Brain pericyte (primary cell): ENCODE measurements at places on chromosomes 16 and 17.

GRCh38 chr17:75289832-75290337, 652 bp upstream of the SLC25A19 start:
- no peak for DNase-seq

DNA sequence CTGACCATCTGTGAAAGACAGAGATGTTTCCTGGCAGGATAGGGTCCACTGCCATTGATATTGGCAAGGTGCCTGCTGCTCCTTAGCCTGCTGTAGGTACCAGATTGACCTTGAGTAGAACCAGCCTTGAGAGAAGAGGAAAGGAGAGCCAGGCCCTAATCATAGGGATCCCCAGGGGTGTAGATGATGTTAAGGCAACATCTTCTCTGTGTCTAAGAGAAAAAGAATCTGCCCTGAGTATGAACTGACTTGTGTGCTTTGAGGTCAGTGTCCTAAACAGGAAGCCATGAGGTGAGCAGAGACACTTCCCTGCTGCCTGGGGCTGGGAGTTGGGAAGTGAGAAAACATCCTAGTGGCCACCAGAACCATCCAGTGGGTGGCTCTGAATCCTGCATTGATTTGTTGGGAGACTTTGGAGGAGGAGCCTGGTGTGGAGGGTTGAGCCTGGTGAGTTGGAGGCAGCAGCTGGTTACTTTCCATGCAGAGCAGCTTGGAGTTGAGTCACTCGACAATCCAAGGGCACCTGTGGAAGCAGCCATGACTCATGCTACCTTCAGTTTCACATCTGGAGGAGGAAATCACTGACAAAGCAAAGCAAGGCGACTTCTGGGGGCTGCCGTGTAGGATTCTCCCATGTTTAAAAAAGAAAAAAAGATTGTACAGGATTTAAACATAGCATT, 47.8 kb downstream of the BMERB1 start:
- peak; percentile 72 for DNase-seq

DNA sequence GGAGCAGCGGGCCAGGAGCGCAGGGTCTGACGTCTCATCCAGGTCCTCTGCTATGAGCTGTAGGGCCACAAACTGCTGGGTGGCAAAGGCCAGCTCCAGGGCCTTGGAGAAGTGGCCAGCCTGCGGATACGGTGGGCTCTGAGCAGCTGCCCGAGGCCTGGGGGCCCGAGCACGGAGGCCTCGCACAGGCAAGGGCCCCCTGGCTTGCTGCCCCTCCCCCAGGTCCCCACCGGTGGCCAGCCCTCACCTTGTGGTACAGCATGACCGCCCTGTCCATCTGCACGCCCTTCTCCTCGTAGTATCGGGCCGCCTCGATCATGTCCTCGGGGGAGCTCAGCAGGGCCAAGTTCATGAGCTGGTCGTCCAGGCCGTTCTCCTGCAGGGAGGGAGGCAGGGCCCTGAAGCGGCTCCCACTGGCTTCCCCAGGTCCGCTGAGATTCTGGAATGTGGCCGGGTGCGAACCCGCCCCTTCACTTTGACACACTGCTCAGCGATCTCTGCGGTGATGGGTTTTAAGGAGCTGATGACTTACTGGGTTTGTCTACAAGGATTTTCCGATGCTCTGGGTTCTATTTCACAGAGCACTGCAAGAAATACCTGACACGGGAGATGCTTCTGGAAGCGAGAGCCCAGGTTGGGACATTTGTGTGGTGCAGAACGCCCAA, 9.8 kb upstream of the TMEM204 start:
- no peak for DNase-seq

DNA sequence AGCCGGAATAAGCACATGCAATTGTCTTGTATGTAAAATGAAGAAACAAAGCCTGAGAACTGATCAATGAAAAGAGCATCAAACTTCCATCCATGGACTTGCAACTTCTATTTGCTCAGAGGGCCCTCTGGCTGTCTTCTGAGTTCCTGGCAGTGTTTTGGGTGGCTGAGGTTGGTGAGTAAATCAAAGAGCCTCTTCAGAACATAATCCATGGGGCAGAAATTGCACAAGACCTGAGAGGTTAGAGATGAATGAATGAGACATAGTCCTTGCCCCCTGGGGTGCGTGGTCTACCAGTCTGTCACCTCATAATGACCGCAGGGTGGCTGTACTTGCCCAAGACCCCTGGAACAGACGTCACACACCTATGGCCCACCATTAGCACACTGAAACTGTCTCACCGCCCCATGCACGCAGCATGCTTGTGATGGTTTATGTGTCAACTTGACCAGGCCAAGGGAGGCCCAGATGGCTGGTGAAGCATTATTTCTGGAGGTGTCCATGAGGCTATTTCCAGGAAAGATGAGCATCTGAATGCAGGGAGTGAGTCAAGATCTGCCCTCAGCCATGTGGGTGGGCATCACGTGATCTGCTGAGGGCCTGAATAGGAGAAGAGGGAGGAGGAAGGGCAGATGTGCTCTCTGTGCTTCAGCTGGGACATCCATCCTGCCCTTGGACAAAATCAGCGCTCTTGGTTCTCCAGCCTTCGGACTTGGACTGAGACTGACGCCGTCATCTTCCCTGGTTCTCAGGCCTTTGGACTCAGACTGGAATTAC, 8.3 kb downstream of the PIK3R6 start:
- no peak for DNase-seq

DNA sequence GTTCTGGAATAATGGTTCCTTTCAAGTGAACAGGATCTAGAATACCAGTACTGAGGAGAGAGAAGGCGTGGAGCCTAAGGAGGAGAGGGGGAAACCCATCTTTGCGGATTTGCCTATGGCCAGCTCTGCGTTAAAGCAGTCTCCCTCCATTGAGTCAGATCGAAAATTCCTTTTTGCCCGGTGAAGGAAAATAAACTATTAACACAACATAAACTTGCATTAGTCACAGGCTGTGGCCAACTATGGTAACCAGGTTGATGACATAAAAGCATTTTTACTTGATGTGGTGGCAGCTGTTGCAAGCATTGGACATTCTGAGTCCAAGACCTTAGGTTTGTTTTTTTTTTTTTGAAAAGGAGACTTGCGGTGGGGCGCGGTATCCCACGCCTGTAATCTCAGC, 8.9 kb downstream of the LDAF1 start:
- DNase-seq, result no peak

GRCh38 chr17:47956791-47957590, 692 bp downstream of the PRR15L start:
- DNase-seq, result no peak

GRCh38 chr16:88354229-88355092, 28.3 kb upstream of the ZNF469 start:
- DNase-seq, result no peak

- DNase-seq, result no peak
Observed at GRCh38 chr16:54280751-54281150, 5.8 kb downstream of the IRX3 start.

GRCh38 chr17:83137523-83137922, 58.1 kb downstream of the METRNL start:
- no peak for DNase-seq

GRCh38 chr16:89039756-89040155, 53.9 kb upstream of the ACSF3 start:
- DNase-seq, result no peak

DNA sequence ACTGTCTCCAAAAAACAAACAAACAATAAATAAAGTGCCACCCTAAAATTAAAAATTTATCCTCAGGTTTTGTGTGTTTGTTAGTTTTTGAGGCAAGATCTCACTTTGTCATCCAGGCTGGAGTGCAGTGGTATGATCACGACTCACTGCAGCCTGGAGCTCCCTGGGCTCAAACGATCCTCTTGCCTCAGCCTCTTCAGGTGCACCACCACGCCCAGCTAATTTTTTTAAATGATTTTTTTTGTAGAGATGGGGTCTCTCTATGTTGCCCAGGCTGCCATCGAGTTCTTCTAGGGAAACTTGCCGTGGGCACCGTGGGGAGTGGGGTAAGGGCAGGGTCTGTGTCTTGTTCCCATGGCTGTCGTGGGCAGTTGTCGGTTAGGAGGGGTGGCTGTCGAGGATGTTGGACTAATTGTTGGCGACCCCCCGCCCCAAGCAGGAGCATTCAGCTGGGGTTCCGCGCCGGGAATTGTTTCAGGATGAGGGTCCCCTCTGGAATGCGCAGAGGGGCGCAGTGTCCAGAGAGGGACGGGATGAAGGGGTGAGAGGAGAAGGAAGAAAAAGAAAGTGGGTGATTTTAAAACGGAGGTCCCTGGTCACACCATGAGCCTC, 1.1 kb upstream of the RNF213 start:
- DNase-seq, result no peak

- DNase-seq, result no peak
Observed at GRCh38 chr17:43772877-43773648, 5.7 kb downstream of the DUSP3 start.

DNA sequence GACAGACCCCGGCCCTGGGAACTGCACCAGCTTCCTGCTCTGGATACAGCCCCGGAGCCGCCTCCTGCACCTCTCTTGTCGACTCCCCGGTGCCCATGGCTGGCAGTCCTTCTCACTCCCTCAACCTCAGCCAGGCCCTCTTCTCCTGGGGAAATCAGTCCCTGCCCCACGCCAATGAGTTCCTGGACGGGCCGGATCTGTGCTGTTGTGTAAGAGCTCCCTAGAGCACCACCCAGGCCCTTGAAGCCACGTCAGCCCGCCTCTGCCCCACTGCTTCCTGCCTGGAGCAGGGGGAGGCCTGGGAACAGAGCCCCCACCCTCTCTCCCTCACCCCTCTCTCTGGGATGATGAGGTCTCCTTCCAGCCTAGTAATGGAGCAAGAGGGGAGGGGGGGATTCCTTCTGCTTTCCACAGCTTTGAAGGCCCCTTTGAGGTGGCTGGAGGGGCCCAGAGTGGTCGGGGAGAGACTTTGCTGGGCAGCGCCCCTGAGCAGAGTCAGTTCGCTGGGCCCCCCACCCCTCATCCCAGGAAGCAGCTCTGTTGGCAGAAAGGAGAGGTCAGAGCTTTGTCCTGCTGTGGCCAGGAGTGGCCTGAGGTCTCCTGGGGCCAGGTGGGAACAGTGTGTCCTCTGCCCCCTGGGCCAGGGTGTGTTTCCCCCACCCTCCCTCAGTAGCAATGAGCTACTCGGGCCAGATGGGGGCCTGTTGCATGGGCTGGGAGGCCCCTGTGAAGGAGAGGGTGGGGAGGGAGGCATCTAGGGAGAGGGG, 3.8 kb downstream of the PRR29 start:
- DNase-seq, result no peak

DNA sequence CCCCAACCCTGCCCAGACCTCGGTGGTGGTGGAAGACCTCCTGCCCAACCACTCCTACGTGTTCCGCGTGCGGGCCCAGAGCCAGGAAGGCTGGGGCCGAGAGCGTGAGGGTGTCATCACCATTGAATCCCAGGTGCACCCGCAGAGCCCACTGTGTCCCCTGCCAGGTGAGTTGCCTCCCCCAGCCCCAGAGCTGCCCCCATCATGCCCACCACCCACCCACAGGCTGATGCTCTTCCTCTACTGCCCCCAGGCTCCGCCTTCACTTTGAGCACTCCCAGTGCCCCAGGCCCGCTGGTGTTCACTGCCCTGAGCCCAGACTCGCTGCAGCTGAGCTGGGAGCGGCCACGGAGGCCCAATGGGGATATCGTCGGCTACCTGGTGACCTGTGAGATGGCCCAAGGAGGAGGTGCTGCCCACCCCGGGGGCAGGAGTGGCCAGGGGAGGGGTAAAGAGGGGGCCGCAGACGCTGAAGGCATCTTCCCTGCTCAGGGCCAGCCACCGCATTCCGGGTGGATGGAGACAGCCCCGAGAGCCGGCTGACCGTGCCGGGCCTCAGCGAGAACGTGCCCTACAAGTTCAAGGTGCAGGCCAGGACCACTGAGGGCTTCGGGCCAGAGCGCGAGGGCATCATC, 8.4 kb downstream of the GALK1 start:
- DNase-seq, result no peak

DNA sequence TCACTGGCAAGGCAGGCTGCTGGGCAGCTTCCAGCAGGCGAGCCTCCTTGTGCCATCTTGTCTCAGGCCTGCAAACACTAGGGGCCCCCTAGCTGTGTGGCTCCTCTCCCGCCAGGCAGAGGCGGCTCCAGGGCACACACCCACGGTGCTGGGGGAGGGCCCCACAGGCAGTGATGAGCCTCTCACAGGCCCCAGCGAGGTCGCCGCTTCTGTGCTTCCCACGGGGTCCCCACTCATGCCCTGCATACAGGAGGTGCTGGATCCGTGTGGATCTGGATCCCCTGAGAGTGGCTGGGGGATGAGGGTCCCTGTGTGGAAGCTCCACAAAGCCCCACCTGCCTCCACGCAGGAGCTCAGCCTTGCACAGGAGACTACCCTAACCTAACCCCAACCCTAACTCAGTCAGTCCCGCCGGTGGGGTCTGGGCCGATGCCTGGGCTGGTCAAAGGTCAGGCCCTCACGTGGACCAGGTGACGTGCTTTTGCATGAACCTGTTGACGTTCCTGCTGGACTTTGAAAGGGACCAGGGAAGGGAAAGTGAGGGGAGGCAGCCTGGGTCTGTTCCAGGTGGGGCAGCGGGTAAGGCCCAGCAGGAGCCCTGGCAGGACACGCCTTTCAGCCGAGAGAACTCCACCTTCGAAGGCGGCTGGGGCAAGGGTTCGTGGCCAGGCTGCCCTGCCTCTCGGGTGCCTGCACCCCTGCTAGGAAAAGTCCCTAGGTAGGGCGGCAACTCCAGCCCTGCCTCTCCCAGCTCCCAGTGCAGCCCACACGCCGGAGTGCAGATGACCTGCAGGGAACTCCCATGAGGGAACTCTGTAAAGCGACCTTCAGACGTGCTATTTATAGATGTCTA, 5.2 kb downstream of the SECTM1 start:
- DNase-seq, result no peak

DNA sequence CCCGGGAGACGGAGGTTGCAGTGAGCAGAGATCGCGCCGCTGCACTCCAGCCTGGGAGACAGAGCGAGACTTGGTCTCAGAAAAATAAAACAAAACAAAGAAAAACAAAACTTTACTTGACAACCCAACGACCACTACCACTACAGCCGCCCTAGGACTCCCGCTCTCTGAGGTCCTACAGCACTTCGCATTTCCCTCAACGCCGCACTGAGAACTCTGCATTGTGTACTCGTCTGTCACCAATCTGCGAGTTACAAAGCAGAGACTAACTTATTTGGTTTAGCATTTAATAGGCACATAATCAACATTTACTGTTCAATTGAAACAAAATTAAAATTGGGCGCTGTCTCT, 479 bp upstream of the ZNF207 start:
- peak; percentile 8 for DNase-seq

DNA sequence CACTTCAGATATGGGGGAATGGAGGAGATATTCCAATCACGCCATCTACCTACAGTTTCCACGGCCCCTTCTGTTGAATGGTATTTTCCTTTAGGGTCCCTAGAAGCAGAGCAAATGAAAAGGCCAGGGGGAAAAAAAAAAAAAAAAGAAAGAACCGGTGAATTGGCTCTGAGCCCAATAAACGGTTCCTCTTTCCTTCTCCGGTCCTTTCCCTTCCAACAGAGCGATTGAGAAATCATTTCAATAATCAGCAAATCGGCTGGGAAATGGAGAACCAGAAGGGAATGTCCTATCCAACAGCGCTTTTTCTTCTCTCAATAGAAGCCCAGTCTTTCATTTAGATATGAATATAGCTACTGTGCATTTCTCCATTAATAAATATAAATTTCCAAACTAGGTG, 26.8 kb upstream of the HOXB13 start:
- no peak for DNase-seq

GRCh38 chr16:48971571-48972077, 310.0 kb downstream of the CBLN1 start:
- DNase-seq, result no peak
